ENCODE measurements at places on chromosomes 1 and 21.
A peak's percentile ranks its signal among the peaks of the same experiment; 100 is the strongest.

GRCh38 chr1:202809597-202810159, 1.1 kb upstream of the PCAT6 start:
- no peak for DNase-seq

DNA sequence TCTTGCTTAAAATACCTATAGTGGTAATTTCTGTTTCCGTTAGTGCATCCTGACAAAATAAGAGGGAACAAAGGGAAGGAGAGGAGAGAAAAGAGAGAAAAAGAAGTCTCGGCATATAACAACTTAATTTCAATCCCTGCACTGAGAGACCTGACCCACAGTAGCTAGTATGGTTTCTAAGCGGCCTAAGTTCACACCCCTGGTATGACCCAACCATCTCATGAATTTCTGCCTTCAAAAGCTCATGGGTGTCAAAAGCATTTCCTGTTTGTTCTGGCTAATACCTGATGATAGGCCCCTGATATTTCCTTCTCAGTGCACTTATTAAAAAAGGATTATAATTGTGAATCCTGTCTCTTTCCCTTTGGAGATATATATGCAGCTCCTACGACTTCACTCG, 32.1 kb upstream of the RGS1 start:
- no peak for DNase-seq

DNA sequence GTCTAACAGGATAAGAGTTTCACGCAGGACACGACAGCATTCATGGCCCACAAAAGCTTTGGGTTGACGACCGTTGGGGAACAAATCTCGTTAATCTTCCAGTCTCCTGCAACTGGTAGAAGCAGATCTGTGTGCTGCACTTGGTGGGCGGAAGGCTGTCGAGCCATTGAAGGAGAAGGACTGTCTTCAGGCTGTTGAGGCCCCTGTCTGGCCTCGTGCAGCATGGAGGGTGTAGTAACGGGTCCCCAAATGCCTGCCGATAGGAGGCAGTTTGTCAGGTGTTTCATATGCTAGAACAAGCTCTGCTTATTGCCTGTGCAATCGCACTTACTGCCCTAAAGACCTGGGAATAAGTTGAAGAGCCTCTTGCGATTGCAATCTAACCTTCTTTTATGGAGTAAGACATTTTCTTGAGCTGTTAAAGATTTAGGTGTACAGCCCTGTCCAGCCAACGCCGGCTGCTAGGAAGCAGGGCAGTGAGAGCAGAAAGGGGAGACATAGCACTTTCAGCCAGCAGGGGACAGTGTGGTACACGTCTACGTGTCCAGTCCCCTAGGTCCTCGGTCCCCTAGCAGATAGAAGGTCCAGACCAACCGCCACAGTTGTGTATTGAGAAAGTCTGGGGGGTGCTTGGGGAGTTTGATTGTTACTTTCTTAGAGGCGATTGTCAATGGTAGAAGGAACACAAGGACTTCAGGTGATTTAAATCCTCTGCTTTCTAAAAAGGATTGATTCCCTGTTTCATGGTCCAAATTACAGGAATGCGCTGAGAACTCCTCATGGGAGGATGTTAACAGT, 102.3 kb upstream of the TMPRSS2 start:
- DNase-seq, result no peak

GRCh38 chr1:75273110-75273509, 138.9 kb downstream of the LHX8 start:
- DNase-seq, result no peak

GRCh38 chr1:212486619-212486975, 53.9 kb downstream of the NENF start:
- DNase-seq, result no peak

GRCh38 chr1:106926803-106927582, 129.5 kb upstream of the PRMT6 start:
- DNase-seq, result no peak

DNA sequence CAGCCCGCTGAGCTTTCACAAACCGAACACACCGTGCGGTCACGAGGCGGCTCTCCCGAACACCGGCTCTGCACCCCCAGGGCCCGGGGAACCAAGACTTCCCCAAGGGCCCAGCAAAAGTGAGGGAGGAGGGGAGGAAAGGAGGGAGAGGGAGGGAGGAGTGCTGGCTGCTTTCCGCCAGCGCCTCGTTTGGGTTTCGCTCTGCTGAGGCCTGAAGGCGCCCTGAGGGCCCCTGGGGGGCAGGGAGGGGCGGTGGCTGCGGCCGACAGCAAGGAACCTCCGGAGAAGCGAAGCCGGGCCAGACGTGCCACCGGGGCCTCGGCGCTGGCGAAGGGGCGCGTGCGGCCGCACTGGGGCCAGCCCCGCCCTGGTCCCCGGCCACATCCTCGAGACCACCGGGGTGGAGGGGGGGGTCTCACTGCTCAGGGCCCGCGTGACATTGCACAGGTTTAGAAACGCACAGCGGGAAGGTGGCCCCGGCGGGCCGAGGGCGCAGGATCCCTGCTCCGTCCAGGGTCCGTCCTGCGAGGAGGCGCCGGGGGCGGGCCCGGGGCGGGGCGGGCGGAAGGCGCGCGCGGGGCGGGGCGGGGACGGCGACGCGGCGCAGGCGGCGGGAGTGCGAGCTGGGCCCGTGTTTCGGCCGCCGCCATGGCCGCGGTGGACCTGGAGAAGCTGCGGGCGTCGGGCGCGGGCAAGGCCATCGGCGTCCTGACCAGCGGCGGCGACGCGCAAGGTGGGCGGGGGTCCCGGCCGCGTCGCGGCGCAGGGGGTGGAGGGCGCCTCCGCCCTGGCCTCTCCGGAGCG, at the start of gene PFKL:
Gene PFKL (plus strand): TSS at position 596 of the 804 bp plus-strand sequence. CDS start 53 bp downstream, at position 649.
- peak; percentile 3 for DNase-seq

DNA sequence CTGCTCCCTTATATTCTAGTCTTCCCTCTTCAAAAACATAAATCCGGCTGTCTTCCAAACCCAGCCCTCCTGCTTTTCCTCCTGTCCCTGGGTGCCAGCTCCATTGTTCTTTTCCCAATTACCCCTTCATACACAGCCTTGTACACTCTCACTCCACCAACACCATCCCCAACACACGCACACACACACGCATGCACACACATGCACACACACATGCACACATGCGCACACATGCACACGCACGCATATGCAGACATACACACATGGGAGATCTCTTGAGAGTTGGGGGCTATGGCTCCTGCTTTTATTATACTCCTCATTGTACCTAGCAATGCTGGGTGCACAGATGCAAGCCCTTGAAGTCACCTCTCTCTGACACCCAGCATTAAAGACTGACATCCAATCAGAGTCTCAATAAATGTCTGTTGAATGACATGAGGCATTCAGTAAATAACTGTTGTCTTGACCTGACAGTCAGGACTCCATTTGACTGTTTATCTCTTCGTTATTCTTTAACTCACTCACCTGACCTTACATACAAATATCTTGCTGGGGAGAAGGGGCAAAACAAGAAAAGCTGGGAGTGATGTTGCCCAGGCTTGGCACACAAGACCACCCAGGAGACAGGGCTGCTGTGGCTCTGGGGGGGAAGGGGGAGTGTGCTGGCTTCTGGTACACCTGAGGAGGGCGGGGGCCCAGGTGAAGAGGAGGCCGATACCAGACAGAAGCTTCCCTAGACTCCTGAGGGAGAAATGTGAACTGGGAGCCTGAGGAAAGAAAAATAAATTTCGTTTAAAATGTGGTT, 16.0 kb downstream of the ABCA4 start:
- no peak for DNase-seq

DNA sequence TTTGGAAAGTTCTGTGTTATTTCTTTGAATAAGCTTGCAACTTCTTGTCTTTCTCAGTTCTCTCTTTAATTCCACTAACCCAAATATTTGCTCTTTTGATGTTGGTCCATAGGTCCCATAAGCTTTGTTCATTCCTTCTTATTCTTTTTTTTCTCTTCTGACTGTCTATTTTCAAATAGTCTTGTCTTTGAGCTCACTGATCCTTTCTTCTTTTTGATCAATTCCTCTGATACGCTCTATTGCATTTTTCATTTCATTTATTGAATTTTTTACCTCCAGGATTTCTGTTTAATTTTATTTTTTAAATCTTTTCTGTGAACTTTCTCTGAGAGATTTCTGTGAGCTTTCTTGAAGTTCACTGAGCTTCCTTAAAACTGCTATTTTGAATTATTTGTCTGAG, 486.6 kb downstream of the KIF26B start:
- no peak for DNase-seq

GRCh38 chr1:8951231-8951630, 5.6 kb downstream of the CA6 start:
- no peak for DNase-seq

DNA sequence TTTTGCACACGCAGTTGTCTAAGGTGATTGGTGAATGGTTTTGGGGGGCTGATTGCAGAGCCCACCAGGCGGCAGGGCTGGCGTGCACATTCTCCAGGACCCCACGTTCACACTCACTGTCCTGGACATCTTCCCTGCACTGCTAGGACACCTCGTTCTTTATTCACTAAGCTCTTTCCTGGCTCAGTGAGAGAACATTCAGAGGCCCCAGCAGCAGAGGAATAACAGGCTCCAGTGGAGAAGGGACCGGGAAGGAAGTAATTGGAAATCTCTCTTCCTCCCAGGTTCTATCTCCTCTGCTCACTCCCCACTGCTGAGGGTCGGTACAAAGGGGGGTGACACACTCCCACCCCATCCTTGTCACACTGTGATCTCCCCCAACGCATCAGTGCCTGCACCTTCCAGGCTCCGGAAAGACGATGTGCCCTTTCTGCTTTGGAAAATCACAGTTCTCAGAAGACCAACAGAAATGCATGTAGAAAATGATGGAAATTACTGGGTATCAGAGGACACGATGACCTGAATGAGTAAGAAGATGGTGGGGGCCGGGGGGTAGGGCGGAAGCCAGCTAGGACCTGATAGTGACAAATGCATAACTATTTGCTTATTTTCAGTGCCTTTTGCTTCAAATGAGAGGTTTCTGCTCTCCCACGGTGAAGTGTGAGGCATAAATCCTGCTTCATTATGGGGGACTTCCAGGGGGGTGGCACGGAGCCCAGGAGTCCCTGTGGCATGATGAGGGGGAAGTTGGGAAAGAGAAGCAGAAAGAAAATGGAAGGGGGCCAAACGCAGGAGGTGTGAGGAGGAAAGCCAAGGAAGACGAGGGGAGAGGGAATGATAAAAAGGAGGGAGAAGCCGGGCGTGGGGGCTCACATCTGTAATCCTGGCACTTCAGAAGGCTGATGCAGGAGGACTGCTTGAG, 25.2 kb upstream of the KIF26B start:
- DNase-seq, result no peak

DNA sequence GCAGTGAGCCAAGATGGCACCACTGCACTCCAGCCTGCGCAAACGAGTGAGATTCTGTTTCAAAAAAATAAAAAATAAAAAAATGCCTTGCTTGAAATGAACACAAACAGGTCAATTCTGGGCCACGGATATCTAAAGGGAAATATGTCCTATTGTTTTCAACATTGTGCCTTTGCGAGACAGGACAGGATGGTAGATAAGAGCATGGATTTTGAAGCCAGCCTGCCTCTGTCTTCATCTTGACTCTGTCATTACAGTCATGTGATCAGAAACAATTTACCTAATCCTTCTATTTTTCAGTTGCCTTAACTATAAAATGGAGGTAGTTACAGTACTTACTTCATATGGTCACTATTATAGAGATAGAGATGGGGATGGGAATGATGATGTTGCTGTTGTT, 56.7 kb upstream of the ZSWIM5 start:
- no peak for DNase-seq

DNA sequence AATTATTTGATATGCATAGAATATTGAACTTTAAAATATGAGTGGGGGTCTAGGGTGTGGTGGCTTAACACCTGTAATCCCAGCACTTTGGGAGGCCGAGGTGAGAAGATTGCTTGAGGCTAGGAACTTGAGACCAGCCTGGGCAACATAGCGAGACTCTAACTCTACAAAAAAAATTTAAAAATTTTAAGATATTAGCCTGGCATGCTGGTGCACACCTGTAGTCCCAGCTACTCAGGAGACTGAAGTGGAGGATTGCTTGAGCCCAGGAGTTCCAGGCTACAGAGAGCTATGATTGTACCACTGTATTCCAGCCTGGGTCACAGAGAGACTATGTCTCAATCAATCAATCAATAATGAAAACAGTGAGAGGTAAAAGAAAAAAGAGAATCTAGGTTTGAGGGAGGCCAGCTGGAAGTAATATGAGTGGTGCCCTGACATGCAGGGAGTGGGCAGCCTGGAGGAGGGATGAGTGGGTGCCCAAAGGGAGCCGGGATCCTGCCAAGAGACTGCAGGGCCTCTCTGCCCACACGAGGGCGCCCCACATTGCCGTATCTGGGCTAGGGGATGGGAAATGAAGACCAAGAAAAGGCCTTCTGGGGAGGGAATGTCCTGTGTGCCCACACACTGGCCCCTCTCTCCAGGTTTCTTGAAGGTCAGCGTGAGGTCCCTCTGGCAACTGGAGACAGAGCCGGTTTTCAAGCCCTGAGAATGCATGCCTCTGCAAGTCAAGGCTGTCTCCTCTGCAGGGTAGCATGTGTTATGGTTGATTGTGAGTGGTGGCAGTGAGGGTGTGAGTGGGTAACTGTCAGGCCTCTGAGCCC, 93.9 kb upstream of the PPM1J start:
- DNase-seq, result peak; percentile 36

DNA sequence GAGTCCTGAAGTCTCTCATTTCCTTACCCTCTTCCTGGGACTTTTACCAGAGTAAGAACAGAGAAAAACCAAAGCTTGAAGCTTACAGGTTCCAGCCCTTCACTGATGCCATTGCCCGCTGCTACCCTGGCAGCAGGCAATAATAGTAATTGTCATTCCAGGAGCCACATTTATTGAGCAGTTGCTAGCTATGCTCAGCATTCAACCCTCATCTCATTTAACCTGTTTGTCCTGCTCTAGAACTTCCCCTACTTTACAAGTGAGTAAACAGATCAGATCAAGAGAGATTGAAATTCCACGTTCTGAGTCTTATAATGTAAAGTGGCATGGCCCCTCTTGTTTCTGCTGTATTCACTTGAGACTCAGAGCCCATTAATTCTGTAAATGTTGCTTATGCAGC, 80.4 kb downstream of the ATP1A1 start:
- DNase-seq, result no peak

GRCh38 chr21:19609611-19610010, 1206.0 kb upstream of the TMPRSS15 start:
- no peak for DNase-seq
